ENCODE measurements at places on chromosomes 3 and 15.

DNA sequence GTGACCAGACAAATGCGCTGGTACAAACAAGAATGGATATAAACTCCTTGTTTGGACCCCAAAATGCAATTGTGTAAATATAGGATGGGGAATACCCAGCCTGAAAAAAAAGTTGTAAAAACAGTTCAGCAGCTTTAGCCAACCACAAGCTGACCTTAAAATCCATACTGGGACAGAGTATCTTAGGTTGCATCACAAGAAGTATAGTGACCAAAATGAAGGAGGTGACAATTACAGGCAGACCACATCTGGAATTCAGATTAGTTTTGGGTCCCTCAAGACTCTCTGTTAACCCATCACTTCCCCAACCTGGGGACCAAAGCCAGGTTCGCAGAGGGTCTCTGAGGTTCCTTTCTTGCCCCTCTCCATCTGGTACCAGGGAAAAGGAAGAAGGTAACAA, 115.9 kb upstream of the PRR20G start:
- DNase-seq: no peak

DNA sequence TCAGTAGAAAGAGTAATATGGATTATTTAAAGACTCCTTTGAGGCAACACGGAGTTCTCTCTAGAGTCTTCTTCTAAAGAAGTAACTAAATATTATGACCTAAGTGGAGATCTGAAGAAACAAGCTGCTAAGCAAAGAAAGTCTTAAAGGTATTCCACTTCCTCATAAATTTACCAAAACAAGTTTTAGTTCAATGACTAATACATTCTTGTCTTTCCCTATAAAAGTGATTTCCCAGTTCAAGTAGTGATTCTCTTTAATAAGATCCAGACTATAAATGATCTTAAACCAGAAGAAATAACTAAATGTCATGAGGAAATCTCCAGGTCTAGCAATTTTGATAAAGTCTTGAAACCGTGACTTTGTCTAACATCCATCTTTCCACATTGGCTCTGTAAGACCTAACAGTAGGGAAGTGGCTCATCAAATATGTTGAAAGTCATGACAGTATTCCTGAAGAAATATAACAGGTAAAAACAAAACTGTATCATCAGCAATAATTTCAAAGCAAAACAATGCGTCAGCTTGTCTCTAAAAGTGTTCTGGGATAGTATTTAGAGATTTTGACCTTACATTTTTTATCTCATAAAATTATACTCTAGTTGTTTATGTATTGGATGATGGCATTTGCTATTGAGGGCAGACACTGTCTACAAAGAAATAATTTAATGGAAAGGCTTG, 51.8 kb upstream of the NEDD4 start:
- no peak for DNase-seq

GRCh38 chr3:182914341-182914740, 66.0 kb downstream of the DCUN1D1 start:
- DNase-seq: no peak

DNA sequence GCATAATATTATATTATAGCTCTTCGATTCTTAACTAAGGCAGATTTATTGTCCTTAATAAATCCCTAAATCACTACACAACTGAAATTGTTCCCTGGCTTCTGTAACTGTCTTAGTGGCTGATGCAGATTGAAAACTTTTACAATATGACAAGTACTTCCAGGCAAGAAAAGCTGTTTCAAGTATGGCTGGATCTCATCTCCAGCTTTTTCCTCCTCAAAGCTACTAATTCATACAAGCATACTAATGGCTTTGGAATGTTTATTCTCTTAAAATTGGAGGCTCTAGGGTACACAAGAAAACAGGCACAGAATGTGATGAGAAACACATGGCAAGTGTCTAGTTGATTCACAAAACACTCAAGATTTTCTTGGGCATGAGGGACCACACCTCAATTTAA, 351.5 kb upstream of the ICE2 start:
- DNase-seq: no peak

GRCh38 chr3:173401369-173401768, 3.8 kb downstream of the NLGN1 start:
- no peak for DNase-seq

DNA sequence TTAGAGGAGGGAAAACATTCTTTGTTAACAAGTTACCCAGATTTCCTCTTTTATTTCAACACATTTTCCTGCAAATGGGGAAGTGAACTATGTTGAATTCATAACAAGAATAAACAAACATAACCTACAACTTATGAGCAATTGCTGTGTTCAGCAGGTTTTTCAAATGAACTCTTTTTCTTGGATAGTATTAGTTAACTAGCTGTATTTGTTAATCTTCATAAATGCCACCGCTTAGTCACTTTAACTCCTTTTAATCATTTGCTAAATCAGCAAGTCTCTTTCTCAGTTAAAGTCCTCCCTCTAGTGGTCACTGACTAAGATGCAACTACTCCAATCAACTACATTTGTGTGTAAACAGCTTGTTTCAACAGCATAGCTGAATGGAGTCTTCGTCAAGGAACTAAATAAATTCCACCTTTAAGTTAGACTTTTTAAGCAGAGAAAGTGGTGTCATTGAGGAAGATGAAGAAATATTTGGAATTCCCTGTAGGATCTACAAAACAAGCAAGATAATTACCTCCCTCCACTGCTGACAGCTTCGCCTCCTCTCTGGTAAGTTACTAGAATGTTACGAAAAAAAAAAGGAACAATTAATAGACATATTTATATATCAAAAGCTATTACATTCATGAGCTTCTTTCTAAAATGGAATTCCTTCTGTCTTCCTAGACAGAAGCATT, 1122.0 kb downstream of the ROBO1 start:
- no peak for DNase-seq

GRCh38 chr15:29522373-29523276, 253.0 kb upstream of the NSMCE3 start:
- no peak for DNase-seq

- DNase-seq: no peak
These were observed 23.5 kb downstream of the NR1D2 start for GRCh38 chr3:23968463-23969184.

DNA sequence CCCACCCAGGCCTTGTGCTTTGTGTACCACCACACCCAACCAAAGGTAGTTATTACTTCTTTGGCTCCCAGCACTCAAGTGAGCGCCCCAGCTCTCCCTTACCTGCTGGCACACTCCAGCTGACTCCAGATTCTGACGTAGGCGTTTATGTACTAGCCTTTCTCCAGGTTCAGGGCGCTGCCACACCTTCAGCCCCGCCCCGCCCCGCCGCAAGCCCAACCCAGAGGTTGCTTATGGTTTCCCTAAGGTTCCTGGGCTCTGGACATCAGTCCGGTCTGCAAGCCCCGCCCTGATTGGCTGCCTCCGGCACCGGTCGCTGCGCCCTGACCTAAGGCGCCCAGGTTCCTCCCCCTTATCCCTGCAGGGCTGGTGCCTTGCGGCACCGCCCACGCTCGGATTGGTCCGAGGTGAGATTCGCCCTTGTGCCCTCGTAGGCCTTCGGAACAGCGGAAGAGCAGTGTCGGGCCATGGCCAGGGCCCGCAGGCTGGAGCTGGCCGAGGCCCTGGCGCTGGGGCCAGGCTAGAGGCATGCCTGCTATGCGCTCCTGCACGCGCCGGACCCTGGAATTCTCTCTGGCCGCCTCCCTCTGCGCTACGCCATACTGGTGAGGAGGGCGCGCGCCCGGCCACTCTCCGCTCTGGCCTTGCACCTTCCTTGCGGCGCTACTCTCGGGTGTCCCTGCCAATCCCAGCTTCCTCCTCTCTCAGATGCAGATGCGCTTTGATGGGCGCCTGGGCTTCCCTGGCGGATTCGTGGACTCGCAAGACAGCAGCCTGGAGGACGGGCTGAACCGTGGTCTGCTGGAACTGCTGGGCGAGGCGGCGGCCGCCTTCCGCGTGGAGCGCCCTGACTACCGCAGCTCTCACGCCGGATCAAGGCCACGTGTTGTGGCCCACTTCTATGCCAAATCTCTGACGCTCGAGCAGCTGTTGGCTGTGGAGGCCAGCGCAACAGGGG, 19.8 kb upstream of the NUDT16 start:
- no peak for DNase-seq
